ENCODE measurements at places on chromosomes 2 and 18.

GRCh38 chr2:179302149-179302548 is 37.5 kb upstream of the SESTD1 start:
- no peak for DNase-seq

GRCh38 chr2:238127165-238128060 is 11.1 kb upstream of the KLHL30 start:
- no peak for DNase-seq

DNA sequence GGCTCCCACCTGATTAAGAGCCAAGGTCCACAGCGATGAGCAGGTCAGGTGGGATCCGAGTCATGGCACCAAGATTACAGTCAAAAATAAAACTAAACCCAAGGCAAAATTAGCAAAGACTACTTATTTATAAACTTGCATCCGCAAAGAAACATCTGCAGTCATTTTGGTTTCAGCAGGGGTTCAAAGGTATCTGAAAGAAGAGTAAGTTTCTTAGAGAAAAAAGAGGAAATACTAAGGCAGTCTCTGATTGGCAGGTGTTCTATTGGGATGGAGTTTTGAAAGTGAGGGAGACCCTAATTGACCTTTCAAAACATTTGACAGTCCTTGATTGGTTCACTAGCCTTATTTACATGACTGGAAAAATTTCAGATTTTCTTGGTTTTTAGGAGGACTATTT is 11.0 kb upstream of the PLB1 start:
- DNase-seq: no peak

DNA sequence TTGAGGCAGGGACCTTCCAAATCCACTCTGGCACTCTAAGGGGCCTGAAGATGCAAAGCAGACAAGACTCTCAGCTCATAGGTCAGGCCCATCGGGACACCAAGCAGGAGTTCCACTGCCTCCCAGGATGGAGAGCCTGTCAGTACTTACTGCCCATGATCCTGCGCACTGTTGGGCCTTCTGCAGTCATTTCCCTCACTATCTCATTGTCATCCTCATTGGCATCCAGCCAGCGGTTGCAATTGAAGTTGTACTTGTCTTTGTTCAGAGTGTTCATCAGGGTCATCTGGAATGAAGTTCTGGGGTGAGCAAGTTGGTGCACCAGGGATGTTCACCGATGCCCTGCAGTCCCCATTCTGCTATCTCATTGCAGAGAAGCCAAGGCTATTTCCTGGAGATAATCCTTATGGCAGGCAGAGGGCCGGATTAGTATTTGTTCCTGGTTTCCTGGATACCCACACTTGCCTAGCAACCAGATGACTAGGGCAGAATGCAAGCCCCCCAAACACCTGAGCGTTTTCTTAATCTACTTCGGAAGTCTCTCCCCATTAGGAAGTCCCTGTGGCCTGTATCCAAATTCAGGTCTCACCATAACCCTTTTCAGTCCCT is 65.1 kb downstream of the LOXHD1 start:
- no peak for DNase-seq

DNA sequence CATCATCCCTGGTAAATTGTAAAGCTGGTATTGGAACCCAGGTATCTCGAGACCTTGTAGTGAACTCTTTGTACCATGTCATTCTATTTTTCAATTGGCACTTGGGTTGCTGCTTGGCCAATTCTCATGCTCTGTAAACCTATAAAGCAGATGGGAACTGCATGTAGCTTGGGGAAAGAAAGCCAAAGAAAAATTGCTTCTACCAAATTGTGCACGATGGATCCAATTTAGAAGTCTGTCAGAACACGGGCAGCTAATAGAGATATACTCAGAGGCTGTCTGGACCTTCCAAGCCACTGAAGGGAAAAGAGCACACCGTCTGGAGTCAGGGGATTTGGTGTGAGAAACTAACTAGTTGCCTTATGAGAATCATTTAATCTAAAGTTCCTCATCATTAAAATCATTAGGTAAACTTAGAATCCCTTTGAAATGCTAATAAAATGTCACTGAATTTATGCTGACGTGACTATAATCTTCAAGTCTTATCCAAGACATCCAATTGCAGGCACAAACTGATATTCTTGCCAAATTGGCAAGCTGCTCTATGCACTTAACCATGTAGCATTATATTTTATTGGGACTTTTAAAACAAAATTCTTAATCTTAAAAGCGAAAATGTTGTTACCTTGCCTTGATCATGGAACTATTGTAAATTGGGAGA is 206.8 kb downstream of the DCC start:
- DNase-seq: no peak

DNA sequence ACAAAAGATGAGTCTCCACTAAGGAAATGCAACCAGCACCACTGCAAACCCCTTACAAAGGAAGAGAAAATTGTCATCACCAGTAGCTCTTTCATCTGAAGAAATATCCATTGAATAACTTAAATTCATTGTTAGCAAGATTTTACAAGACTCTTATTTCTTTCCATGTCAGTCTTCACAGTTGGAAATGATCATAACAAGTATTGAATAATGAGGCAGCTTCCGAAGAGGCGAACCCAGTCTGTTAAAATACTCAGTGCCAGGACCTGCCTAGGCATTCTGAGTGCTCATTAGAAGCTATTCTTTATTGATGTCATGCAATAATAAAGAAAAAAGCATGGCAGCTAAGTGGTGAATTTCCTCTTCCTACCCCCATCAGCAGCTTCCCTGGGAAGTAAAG is 33.5 kb downstream of the NOSTRIN start:
- no peak for DNase-seq

- DNase-seq: no peak
These were observed 108.1 kb upstream of the KCTD1 start for GRCh38 chr18:26656431-26656943.

- DNase-seq: peak; percentile 18
These were observed at the start of gene CYBRD1 for GRCh38 chr2:171522052-171522787. Gene CYBRD1 (plus strand): TSS chr2:171522474. CDS start chr2:171522546, 72 bp downstream.

DNA sequence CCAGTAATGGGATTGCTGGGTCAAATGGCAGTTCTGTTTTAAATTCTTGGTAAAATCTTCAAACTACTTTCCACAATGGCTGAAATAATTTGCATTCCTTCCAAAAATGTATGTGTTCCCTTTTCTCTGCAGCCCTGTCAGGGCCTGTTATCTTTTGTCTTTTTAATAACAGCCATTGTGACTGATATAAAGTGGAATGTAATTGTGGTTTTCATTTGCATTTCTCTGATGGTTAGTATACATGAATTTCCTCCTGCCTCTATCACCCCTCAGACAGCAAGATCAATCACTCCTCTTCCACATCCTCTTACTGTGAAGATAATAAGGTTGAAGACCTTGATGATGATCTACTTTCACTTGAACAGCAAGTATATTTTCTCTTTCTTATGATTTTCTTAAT is 304.8 kb upstream of the FSIP2 start:
- DNase-seq: no peak

- DNase-seq: no peak
These were observed 33.3 kb upstream of the GMCL1 start for GRCh38 chr2:69796174-69796573.
